ENCODE measurements at places on chromosomes 7 and 10.

- DNase-seq, result peak; percentile 40
Observed at GRCh38 chr10:101301111-101301731, 52.7 kb upstream of the BTRC start.

DNA sequence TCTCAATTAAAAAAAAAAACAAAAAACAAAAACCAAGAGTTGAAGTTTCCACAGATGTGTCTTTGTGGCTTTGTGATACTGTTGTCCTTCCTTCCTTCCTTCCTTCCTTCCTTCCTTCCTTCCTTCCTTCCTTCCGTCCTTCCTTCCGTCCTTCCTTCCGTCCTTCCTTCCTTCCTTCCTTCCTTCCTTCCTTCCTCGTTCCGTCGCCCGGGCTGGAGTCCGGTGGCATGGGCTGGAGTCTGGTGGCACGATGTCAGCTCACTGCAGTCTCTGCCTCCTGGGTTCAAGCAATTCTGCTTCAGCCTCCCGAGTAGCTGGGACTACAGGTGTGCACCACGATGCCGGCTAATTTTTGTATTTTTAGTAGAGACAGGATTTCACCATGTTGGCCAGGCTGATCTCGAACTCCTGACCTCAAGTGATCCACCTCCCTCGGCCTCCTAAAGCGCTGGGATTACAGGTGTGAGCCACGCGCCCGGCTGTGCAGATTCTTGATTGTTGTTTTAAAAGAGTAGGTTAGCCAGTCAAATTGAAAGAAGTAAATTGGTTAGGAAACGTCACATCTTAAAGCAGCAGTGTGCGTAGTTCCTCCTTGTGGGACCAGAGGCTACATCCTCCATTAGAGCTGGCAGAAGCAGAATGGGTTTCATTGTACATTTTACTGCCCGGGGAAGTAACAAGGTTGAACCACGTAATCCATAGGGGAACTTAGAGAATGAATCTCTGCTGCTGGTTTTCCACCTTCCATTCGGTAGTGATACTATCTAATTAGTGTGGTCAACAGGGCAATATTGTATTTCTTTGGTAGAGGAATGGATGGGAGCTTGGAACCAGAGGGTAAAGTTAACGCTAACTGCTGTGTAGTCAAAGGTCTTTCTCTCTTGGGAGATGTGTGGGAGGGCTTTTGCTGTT lies 20.6 kb downstream of the DNAJB6 start:
- DNase-seq, result no peak

DNA sequence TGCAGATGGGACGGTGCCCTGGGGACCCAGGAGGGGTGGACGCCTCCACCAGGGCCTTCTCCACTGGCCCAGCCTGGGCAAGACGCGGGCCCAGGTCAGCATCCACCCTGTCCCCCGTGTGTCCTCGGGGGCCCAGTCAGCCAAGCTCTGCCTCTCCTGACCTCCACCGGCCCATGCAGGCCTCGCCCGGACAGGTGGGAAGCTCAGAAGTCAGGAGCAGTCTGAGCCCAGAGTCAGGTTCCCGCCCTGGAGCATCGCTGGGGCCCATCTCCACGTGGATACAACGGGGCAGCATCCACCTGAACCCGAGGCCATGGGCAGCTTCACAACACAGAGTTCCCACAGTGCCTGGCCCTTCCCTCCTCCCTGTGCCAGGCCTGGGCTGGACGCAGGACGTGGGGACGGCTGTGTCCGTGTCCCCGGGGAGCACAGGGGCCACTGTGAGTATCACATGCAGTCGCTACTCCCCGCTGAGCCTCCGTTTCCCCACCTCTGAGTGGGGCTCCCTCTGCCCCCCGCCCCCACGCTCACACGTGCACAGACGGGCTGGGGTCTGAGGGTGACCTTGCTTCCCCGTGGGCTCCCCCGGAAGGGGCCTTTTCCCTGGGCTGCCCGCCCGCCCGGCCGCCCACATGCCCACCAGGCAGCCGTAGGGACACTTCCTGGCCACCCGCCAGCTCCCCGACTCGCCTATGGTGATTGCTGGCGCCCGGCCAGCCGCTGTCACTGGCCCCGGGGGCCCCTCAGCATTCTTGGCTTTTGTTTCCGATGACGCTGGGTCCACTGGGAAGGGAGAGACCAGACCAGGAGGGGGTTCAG lies 64.3 kb downstream of the PDGFA start:
- peak; percentile 47 for DNase-seq

GRCh38 chr10:124989526-124989925 lies 47.6 kb downstream of the ZRANB1 start:
- DNase-seq, result peak; percentile 33

- no peak for DNase-seq
Observed at GRCh38 chr10:86281396-86281795, 85.2 kb downstream of the GRID1 start.

GRCh38 chr10:3853547-3854303 lies 68.7 kb upstream of the KLF6 start:
- peak; percentile 52 for DNase-seq

- no peak for DNase-seq
Observed at GRCh38 chr7:27138985-27139333, 4.5 kb downstream of the HOXA5 start.

DNA sequence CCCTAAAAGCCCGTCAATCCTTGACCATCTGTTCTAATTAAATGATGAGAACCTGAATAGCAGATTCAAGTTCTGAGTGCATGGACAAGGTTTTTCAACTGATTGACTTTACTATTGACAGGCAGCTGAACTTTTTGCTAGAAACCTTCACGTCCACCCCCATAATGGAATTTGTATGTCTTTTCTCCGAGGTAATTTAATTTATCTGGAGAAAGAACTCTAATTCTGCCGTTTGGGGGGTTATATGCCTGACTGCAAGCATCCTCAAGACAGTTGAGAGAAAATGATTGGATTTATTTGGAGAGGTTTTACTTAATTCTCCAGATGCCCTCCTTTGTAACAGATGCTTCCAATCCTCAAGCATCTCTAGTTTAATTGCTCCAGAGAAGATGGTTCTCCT lies 1053.4 kb upstream of the AUTS2 start:
- no peak for DNase-seq

DNA sequence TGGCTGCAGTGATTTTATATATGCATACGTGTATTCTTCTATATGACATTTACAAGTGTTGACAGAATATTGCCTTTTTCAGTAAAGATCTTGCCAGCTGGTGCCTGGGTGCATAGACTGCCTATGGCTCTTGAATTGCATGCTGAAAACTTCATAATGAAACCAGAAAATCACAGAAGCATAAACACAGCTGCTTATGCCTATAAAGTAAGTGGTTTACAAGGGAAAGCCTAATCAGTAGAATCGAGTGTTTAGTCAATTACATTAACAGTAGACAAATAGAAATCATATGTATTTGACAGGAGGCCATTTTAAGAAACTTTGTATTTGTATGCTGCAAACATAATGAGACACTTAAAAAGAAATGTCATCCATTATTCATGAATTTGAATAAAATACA lies 82.5 kb downstream of the TMEM168 start:
- DNase-seq, result no peak

- DNase-seq, result peak; percentile 2
Observed at GRCh38 chr10:106467506-106467905, 697.0 kb downstream of the SORCS1 start.

DNA sequence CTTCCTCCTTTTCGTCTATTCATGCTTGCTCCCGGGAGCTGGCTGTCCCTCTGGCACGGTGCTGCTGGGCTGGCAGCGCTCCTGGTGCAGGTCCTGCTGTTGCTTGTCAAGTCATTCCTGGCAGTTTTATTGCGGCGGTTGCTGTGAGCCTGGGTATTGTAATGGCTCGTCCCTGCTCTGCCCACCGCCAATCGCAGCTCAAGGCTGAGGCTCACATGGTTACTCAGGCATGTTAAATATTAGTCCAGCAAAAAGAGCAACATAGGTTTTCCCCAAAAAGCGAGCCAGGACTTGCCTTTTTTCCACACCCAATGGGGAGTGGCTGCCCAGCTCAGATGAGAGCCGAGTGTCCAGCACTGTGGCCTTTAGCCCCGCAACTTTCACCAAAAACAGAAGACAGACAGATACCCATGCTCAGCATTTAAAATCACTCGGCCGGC lies 492.9 kb upstream of the FOXK1 start:
- DNase-seq, result peak; percentile 12
